ENCODE measurements at places on chromosomes 13 and 19.
A peak's percentile ranks its signal among the peaks of the same experiment; 100 is the strongest.

DNA sequence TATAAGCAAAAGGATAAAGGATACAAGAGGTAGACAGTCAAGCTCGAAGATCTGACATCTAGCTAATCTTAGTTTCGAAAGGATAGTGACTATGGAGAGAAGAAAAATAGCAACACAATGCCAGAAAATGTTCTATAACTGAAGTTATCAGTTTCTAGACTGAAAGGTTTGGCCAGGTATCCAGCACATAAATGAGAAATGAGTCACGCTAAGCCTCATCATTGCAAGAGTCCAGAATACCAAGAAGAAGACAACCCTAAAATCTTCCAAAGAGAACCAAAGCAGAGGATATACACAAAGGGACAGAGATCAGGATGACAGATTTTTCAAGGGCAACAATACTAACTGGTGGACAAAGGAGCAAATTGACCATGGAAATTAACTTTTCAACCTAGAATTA is 237.0 kb downstream of the POSTN start:
- no peak for DNase-seq

- DNase-seq, result no peak
These were observed 1.4 kb downstream of the FFAR1 start for GRCh38 chr19:35348911-35349611.

GRCh38 chr13:21106089-21106488 is 44.7 kb upstream of the LATS2 start:
- no peak for DNase-seq

- DNase-seq, result no peak
These were observed 1.9 kb downstream of the HNRNPA1L2 start for GRCh38 chr13:52644108-52644507.

DNA sequence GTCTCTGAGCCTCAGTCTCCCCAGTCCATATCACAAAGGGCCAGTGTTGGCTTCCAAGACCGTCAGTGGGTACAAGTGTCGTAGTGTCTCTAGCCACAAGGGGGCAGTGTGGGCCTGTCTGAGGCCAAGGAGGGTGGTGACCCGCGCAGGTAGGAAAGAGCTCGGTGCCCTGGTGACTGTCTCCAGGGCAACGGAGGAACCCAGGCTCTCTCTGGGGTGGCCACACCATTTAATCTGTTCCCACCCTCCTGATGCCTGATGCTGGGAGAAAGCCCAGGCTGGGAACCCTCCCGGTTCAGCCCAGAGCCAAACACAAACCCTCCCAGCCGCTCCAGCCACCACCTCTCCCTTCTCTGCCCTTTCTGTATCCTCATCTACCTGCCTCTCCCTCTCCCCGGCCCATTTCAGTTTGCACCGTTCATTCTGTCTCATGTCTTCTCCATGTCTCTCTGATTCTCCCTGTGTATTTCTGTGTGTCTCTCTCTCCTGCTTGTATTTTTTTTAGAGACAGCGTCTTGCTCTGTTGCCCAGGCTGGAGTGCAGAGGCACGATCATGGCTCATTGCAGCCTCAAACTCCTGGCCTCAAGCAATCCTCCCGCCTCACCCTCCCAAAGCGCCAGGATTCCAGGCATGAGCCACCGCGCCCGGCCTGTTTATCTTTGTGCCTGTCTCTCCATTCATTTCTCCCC is 17.5 kb upstream of the MEIS3 start:
- DNase-seq, result peak; percentile 80

DNA sequence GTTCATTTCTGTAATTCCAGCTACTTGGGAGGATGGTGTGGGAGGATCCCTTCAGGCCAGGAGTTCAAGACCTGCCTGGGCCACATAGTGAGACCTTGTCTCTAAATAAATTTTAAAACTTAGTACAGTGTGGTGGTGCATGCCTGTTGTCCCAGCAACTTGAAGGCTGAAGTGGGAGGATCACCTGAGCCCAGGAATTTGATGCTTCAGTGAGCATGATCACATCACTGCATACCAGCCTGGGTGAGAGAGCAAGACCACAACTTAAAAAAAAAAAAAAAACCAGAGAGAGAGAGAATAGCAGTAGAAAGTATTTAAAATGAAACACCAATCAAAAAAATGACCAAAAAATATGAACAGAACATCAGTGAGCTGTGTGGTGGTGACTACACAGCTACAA is 7.1 kb upstream of the ZNF823 start:
- no peak for DNase-seq

DNA sequence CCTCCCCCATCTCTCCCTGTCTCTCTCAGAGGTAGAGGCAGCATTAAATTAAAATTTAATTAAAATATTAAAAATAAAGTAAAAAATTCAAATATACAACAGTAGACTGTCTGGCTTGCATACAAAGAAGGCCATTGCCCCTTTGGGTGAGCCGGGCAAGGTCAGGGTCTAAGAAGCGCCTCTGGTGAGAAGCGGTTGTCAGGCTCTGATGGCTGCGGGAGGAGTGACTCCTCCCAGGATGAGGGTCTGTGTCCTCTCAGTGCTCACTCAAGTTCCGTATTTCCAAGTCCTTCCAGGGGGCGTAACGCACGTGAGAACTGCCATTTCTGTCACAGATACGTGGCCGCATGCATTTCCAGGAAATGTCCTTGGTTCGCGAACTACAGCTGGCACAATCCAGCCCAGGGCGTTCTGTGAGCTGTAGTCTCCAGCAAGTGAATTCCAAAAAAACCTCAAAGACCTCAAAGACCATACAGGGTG is 737 bp upstream of the ZNF181 start:
- DNase-seq, result no peak

DNA sequence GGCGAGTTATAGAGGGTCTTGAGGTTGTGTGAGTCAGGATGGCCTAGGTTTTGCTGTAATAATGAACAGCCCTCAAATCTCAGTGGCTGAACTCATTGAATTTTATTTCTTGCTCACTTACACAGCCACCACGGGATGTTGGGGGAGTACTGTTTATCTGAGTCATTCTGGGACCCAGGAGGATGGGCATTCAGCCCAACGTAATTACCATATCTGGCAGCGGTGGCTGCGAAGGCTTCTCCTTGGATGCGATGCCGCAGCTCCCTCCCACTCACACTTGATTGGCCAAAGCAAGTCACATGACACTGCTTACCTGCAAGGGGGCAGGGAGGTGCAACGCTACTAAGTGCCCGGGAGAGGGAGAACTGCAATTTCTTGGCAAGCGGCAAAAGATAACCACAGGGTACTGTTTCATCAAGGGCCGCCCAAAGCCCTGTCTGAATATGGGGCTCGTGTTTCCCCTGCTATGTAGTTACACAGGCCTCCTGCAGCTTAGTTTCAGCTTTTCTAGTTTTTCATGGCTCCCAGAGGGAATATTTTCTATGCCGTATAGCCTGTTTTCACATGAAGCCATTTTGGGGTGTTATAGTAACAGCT is 19.9 kb downstream of the ZSWIM9 start:
- no peak for DNase-seq

GRCh38 chr13:78659732-78660494 is 958 bp upstream of the OBI1 start:
- DNase-seq, result no peak

DNA sequence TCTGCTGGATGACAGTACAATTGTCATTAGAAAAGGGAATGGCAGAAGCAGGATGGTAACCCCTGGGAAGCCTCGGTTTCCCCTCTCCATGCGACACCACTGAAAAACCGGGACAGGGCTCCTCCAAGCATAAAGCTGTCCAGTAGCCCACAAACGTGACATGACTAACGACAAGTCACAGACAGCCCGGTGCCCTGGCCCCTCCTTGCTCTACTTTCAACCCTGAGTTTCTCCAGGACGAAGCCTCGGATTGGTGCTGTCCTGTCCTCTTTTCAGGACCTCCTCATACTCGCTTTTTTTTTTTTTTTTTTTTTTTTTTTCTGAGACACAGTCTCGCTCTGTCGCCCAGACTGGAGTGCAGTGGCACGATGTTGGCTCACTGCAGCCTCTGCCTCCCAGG is 16.3 kb downstream of the DPP9 start:
- DNase-seq, result no peak

GRCh38 chr13:76632401-76633044 is 253.7 kb downstream of the KCTD12 start:
- DNase-seq, result no peak

- DNase-seq, result no peak
These were observed 698.0 kb downstream of the PCDH9 start for GRCh38 chr13:66532146-66532545.
